ENCODE measurements at places on chromosomes 3 and 15.

DNA sequence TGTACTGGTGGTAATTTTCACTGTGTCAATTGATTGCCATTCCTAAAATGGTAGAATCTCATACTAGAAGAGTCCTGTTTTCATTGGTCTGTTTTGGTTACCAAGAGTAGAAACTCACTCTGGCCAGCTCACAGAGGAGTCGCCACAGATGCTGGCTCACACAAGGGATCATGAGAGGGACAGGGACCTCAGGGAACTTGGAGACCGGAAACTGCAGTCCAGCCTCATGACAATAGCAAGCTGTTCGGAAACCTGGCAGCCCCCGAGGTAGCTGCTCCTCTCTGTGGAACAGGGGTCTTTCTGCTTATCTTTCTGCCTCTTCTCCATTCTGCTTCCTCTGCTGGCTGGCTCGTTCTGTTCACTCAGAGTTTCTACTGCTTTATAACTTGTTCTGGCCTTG lies 192.9 kb downstream of the PLCL2 start:
- DNase-seq = no peak

DNA sequence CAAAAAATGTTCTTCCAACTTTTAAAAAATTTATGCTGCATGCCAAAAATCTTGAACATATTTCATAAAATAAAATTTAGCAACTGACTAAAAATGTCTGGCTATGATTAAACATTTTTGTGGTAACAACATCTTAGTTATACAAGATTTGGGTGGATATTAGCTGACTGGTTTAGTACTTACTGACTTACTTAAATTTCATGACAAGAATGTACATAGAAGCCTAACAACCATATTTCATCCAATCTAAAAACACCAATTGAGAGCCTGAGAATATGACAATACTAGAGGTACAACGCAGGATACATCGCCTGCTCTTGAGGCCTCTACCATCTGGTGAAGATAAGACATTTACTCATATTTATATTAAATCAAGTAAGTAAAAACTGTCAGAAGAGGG lies 34.6 kb downstream of the GNB4 start:
- no peak for DNase-seq

DNA sequence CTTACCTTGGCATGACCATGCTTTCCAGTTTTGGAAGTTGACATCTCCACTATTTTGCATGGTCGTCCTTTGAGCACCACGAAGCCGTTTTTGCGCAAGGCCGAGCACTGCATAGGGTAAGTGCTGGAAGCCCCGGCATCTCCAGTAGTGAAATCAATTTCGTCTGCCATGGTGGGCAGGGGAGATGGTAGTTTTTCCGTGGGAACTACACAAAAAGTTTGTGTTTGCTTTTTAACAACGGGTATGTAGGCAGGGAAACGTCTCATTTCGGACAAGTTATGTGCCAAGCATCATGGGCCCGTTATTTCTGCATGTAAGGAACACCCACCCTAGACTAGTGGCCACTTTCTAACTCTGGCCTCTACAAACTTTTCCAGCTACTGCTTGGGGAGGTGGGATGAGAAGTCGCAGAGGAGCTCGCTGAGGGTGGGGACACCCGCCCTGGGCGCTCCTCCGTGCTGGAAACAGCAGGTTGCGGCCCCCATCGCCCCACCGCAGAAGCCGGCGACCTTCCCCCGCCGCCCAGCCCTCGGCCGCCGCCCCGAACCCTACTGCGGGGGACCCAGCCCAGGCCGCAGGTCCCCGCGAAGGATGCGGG lies 701 bp downstream of the EIF5A2 start:
- peak; percentile 13 for DNase-seq

GRCh38 chr3:33023176-33024136 lies 72.0 kb downstream of the CCR4 start:
- no peak for DNase-seq

DNA sequence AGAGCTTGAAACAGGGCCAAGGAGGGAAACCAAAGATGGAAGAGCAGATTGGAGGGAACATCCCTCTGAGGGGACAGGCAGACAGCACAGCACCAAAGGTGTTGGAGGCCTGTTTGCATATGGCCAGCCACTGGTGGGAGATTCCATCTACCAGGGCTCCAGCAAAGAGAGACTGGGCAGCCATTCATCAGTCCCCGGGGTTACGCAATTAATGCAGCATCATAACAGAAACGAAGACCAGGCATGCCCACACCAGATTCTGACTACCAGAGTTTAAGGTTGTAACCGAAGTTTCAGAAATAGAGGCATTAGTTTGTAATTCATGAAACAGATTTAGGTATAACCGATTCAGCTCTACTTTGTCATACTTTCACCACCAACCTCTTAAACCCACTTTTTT lies 58.1 kb downstream of the COL8A1 start:
- DNase-seq = no peak

GRCh38 chr15:96327155-96327741 lies 3.3 kb upstream of the NR2F2 start:
- DNase-seq = peak; percentile 89

Data from lung microvascular endothelial cell (primary cell).